Stimulated activated CD8-positive, alpha-beta memory T cell treated with anti-CD3 and anti-CD28 coated beads, Interleukin-15, amount 100 ng/mL, for 24 hours (primary cell): ENCODE measurements at places on chromosomes 6 and 20.

- DNase-seq: no peak
Observed at GRCh38 chr6:166472636-166473035, 89.9 kb upstream of the MPC1 start.

GRCh38 chr6:157559201-157559756 lies 178.3 kb downstream of the ZDHHC14 start:
- DNase-seq: no peak

DNA sequence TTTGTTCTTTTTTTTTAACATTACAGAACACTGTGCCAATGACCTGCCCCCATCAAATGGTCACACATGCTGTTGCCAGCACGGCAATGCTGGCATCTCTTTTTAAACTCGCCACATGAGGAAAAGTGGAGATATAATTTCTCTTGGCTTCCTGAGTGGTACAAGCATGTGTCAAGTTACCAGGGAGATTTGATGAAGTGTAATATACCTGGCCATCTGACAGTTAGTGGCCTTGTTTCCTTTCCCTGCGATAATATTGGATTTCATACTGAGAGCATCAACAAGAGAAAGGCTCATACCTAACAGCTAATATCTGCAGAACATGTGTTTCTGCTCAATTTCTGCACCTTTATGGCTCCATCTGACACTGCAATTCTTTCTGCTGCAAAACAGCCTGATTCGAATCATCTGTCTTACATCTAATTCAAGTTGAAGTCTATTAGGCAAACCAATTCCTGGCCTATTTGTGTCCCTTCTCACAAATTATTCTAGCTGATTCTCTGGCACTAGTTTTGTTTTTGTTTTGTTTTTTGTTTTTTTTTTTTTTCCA lies 519.5 kb downstream of the PREX1 start:
- DNase-seq: no peak

DNA sequence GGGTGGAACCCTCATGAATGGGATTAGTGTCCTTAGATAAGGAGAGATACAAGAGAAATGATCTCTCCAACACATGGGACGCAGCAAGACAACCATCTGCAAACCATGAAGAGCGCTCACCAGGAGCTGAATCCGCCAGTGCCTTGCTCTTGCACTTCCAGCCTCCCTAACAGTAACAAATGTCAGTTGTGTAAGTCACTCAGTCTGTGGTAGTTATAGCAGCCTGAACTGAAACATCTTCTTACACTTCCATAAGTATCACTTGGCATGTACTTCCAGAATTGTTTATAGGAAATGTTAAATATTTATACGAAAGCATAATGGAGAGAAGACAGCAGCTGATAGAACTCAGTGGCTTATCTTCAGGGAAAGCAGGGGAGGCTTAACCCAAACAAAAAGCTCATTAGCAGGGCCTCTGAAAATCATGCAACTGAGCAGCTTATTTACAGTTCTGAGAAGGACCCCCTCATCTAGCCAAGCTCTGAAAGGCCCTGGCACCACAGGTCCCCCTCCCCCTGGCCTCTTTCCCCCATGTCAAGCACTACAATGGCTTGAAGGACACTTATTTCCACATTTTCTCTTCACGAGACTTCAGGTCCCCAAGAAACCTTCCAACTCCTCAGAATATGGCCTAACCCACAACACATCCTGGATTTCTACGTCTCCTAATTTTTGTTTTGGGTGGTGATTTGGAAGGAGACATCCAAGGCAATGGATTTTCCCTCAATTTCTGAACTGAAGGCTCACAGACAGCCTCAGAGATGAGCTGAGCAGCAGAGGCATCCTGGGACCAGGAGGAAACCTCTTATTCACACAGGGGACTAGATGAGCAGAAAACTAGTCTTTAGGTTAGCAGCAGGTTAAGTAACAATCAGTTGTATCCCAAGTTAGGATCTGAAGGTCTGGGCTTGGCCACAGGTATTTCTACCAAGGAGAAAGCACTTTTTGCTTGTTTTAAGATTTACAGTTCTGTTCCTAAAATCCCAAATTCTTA lies 49.1 kb downstream of the GCLC start:
- DNase-seq: no peak

DNA sequence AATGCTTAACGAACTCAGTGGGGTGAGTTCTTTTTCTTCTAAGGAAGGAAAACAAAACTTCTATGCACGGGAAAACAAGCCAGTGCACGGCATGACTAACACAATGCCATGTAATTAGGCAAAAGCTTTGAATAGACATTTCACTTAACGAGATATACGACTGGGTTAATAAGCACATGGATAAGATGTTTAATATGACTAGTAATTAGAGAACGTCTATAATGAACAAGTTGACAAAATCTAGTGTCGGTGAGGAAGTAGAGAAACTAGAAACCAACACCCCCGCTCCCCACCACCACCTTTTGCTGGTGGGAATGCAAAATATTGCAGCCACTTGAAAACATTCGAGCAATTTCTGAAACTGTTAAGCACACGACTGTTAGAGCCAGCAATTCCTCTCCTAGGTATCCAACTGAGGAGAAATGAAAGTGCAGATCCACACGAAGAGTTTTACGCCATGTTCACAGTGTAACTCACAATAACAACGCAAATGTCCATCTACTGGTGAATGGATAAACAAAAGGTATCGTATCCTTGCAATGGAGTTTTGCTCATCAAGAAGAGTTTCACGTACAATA lies 644.9 kb upstream of the AGPAT4 start:
- no peak for DNase-seq

GRCh38 chr20:33685328-33686099 lies 671 bp downstream of the E2F1 start:
- no peak for DNase-seq

- DNase-seq: no peak
Observed at GRCh38 chr6:109315341-109316110, 66.7 kb downstream of the CD164 start.

DNA sequence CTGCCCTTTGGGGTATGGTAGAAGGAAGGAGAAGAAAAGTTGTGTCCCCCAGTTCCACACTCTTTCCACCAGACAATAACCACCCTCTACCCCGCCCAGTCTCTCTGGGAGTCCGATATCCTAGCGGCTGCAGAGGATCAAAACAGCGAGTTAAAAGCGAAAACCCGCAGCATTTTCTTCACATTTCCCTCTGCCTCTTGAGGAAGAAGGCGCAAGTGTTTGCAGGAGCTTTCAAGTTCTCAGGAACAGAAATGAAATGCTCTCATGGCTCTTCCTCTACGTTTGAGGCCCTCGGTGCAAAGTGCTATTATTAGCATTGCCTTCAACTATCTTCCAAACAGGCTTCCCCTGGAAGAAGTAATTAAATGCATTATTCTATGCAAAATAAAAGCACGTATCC lies 52.2 kb upstream of the CCDC167 start:
- no peak for DNase-seq

DNA sequence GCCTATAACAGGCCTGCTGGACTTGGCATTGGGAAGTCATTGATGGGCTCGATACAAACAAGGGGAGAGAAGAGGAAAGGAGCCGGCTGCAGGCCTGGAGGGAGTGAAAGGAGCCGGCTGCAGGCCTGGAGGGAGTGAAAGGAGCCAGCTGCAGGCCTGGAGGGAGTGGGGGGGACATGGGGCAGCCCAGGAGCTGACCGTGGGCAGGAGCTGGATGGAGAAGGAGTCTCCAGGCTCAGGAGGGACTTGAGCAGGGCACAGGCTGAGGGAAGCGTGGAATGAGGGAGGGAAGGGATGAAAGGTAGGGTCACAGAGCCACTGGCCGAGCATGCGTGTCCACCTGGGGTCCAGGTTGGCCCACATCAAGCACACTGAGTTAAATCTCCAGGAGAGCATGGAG lies 32.0 kb downstream of the RPP40 start:
- DNase-seq: no peak

DNA sequence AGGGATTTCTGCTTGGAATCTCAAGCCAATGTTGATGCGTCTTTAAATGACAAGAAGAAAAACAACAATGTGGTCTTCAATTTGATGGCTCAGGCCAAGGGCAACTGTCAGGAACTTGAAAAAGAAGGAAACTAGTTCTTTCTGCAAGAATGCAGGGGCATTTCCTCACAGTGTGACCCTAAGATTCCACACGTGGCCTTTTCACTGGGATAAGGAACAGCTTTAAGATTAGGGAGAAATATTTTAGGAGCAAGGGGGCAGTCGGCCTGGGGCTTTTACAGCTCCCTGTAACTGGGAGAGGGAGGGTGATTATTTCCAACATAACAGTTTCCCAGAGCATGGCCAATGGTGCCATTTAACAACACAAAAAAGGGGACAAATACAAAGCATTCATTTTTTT lies 39.4 kb upstream of the MRPS10 start:
- DNase-seq: no peak

DNA sequence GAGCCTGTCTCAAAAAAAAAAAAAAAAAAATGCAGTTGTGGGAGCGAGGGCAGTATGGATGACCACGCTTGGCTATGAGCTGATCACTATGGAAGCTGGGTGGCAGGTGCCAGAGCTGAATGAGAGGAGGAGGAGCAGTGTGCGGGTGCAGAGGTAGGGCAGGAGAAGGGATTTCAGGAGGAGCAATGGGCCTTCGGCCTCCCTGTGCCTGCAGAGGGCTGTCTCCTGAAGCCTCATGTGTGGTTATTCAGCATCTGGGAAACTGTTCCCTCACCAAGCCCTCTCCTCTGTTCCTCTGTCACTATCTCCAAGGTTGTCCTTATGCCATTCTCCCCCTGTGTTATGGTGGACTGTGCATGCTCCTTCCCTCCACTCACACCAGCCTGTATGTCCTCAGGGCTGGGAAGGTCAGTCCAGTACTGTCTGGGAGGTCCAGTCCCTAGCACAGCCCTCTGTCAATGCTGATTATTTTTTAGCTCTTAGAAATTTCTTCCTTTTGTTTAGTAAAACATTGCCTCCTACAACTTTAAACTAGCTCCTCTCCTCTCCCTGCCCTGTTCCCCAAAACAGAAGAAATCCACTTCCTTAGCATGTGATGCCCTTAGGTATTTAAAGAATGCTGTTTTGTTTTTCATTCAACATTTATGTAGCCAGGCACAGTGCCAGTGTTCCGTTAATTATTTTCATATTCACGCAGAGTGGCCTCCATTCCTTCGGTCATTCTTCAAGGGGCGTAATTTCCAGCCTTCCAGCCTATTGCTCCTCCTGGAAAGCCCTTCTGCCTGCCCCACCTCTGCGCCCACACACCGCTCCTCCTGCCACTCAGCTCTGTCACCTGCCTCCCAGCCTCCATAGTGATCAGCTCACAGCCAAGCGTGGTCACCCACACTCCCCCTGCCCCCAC lies 48.9 kb downstream of the CNBD2 start:
- no peak for DNase-seq

GRCh38 chr6:21598674-21599023 lies 5.1 kb downstream of the SOX4 start:
- DNase-seq: no peak

GRCh38 chr20:38751360-38751976 lies 3.2 kb downstream of the ACTR5 start:
- DNase-seq: no peak

GRCh38 chr6:14804785-14805210 lies 441.1 kb upstream of the JARID2 start:
- no peak for DNase-seq

DNA sequence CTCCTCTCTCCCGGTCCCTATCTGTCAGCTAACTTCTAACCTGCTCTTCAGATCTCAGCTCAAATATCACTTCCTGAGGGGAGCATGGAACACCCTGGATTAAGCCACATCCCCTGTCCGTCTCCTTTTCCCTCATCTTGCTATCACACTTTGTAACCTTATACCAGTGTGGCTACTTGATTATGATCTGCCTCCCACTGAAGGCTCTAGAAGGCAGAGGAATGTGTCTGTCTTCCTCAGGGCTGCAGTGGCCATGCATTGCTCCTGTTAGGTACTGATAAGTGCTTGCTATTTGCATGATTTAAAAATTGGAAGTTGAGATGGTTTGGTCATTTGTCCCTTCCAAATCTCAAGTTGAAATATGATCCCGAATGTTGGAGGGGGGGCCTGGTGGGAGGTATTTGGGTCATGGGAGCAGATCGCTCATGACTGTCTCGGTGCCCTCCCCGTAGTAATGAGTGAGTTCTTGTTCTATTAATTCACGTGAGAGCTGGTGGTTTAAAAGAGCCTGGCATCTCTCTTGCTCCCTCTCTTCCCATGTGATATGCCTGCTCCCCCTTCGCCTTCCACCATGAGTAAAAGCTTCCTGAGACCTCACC lies 71.4 kb downstream of the PLCB4 start:
- no peak for DNase-seq

GRCh38 chr6:2149361-2150006 lies 95.9 kb downstream of the GMDS start:
- no peak for DNase-seq

- DNase-seq: no peak
Observed at GRCh38 chr6:150152891-150153876, 10.3 kb downstream of the PPP1R14C start.

- no peak for DNase-seq
Observed at GRCh38 chr6:76553256-76553655, 480.8 kb upstream of the IMPG1 start.

DNA sequence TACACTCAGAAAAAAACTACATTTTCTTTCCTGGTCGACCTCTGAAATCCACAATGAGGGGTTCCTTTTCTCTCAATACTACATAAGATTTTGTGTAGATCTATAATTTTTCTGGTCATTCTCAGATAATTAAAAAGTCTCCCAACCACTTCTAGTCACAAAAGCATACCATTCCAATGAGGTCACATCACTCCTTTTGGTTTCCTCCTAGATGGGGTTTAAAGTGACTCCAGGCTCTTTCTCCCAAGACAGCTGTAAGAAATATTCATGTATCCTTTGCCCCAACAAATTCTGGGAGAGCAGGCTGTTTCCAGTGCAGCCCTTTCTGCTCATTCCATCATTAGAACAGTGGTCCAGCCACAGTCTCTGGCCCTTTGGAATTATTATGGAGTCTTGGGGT lies 43.1 kb upstream of the BEND6 start:
- no peak for DNase-seq

GRCh38 chr20:24779946-24780345 lies 169.1 kb upstream of the CST7 start:
- DNase-seq: no peak

DNA sequence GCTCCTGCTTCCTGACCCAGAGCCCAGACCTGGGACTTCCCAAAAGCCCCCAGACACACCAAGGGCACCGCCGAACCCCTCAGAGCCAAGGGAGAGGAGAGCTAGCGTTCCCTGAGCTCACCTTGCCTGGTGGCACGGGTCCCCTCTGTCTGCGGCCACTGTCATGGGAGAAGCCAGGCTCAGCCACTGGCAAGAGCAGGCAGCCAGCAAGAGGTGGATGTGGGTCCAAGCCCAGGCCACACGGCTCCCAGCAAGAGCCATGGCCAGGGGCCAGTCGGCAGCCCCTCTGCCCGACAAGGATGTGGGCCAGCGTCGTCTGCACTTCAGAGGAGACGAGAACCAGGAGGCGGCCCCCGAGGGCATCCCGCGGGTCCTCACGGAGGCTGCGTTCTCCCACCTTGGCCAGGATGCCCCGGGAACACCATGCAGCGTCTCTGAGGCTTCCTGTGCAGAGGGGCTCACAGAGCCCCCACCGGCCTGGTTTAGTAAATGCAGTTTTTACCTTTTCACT lies 2.2 kb upstream of the PPDPF start:
- no peak for DNase-seq

DNA sequence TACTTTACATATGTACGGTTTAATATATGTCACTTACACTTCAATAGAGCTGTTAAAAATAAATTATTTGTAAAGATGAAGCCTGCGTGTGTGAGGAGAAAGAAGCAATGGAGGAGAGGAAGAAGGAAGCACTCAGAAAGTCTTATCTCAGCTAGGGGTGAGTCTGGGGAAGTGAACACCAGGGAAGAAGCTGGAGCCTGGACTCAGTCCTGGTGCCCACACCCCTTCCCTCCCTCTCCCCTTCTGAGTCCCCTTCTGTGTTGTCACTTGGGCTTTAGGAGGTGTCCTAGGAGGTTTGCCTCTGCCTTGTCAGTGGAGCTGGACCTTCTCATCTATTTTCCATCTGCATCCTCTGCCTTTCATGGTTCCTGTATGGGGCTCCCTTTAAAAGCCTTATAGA lies 1.9 kb downstream of the SIRPB2 start:
- DNase-seq: no peak
